Kidney glomerular epithelial cell (primary cell): ENCODE measurements at places on chromosomes 6 and 20.
A peak's percentile ranks its signal among the peaks of the same experiment; 100 is the strongest.

DNA sequence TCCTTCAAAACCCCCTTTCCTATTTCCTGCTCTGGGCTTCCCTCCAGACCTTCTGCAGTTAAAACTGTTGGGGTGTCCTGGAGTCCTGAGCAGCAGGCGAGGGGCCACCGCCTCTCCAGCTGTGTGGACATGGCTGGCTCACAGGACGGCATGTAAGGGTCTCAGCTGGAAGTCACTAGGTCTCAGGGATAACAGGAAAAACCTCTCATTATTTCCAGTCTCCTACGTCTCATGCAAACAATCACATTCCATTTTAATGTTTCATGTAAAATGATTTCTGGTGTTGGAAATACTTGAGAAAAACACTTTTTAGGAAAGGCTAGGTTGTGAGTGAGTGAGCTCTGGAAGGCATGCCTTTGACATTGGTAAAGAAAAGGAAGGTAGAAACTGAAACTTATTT is 158.7 kb downstream of the SCML4 start:
- no peak for DNase-seq

GRCh38 chr6:131924881-131925474 is 26.2 kb downstream of the CCN2 start:
- peak; percentile 80 for DNase-seq

GRCh38 chr6:113809826-113810225 is 47.3 kb upstream of the MARCKS start:
- DNase-seq: no peak

DNA sequence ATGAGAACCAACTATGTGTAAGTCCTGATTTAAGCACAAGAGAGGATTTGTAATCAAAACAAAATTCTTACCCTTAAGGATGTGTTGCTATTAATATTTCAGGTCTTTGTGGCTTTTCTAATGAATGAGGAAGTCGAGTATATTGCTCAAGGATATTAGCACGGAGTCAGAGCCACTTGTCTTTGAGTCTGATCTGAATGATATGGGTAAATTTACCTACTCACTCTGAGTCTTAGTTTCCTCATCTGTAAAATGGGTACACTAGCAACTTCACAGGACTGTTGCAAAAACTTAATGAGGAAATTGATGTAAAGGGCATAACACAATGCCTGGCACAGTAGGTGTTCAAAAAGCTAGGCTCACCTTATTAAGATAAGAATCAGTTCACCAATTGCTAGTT is 30.0 kb upstream of the QKI start:
- no peak for DNase-seq

DNA sequence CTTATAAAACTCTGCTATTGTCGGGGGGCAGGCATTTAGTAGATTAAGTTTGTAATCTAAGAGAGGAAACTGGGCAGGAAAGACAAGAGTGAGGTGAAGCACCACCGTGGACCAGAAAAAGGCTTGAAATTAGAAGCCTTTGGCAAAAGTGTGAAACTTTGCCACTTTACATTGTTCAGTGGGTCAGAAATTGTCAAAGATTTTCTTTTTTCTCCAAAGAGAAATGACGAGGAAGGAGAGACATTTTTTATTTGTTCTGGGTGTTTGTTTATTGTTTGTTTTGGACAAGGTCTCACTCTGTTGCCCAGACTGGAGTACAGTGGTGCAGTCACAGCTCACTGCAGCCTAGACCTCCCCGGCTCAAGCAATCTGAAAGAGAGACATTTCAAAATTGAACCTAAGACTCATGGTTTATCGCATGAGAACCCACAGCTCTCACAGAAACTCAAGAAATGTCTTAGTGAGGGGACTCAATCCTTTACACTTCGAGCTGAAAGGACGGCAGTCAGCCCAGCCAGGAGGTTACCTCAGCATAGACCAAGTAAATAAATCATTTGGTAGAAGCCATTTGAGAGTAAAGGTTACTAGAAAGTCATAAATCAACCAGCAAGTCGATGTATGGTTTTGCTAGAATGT is 262.8 kb upstream of the TAB2 start:
- DNase-seq: peak; percentile 76

GRCh38 chr20:18314786-18315406 is 26.6 kb downstream of the ZNF133 start:
- DNase-seq: no peak

GRCh38 chr6:82022614-82023129 is 224.9 kb downstream of the IBTK start:
- DNase-seq: peak; percentile 92

DNA sequence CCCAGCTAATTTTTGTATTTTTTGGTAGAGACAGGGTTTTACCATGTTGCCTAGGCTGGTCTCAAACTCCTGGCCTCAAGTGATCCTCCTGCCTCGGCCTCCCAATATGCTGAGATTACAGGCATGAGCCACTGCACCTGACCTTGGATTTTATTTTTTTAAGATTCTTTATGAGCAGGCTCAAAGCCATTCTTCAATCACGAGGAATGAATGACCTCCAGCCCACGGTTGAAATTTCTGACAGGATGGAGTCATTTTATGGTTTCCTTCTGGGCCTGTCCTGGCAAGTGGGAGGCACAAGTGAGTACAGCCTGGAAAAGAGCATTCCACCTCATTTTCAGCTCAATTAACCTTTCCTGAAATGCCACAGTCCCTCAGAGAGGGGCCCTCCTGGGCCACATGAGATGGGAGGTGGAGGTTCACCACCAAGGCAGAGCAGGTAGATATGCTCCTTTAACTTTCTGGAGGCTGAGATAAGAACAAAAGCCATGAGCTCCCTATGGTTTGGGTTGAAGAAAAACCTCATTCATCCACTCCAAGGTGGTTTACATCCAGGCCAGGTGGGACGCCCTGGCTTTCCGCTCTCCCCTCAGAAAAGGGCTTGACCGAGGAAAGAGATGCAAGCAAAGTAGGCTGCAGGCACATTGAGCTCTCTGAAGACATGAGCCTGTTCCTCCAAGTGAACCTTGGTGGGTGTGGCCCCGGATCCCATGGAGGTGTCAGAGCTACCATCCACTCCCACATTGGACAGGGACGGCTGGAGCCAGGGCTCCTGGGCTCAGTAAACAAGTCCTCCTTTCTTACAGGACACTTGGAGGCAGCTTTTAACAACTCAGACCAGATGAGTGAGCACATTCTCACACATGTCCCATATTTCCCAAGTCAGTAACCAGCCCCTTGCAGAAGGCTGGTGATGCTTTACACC is 208.5 kb upstream of the SSTR4 start:
- DNase-seq: no peak

GRCh38 chr6:89048985-89049384 is 31.6 kb upstream of the PNRC1 start:
- no peak for DNase-seq

DNA sequence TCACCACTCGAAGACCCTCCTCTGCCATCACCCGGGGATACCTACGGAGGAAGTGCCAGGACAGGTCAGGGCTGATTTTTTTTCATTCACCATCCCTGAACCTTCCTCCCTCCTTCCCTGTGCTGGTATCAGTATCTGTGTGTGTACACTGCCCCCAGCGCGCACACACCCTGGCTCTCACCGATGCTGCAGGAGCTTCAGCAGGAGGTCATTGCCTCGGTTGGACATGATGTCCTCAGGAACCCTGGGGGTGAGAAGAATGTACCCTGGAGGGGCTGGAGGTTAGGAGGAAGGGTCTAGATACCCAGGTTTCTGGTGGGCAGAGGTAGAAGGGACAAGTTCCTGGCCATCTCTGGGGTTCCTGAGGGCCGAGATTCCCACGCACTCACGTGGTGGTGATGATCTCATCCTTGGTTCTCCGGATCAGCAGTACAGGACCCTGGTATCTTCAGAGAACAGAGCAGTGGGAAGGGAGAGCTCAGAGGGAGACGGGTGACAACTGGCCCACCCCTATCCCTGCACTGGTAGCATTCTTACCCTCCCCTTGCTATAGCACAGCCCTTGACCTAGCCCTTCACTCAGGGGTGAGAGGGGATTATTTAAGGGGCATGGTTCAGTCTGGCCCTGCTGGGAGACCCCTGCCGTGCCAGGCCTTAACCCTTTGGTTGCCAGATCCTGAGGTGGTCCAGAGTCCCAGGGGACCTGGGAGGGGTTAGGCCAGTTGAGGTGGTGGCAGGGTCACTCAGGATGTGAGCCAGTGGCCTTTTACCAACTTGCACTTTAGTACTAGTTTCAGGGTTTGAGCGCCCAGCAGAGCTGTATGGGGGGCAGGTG is 7.2 kb upstream of the LY6G5C start:
- no peak for DNase-seq

- no peak for DNase-seq
Measured at GRCh38 chr6:14466278-14466677, 348.7 kb downstream of the CD83 start.

- peak; percentile 78 for DNase-seq
Measured at GRCh38 chr6:148464319-148465010, 121.8 kb downstream of the SASH1 start.

- DNase-seq: no peak
Measured at GRCh38 chr6:14077193-14077867, 40.2 kb upstream of the CD83 start.

DNA sequence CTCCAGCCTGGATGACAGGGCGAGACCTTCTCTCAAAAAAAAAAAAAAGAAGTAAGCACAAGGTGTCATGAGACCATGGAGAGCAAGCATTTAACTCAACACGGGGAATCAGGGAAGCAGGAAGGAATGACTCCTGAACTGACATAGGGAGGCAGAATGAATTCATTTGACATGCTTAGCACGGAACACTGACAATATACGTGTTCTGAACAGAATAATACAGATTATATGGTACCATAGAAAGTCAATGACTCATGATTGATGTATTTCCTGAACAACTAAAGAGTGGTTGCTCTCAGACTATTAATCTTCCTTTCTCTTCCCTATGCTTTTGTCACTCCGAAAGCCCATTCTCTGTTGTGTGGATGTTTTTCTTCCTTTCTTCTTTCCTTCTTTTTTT is 20.7 kb upstream of the ASIP start:
- no peak for DNase-seq

- peak; percentile 59 for DNase-seq
Measured at GRCh38 chr20:37526238-37526838, 1.3 kb downstream of the BLCAP start.

GRCh38 chr20:24488800-24489175 is 19.4 kb downstream of the SYNDIG1 start:
- no peak for DNase-seq

- DNase-seq: no peak
Measured at GRCh38 chr6:45663251-45664221, 285.8 kb upstream of the SUPT3H start.
